Esophagus squamous epithelium (tissue), 5 donors: ENCODE measurements at places on chromosomes 12 and 14.

GRCh38 chr12:51011955-51012354 lies 14.2 kb downstream of the SLC11A2 start:
- DNase-seq: no peak
- peaks cover 27% of the 10 kb centered on the region for H3K4me1 ChIP-seq
- H3K27me3 ChIP-seq: no peaks in the 10 kb centered on the region
- H3K4me3 ChIP-seq: no peak overlapping the region
- no peak overlapping the region for H3K27ac ChIP-seq

DNA sequence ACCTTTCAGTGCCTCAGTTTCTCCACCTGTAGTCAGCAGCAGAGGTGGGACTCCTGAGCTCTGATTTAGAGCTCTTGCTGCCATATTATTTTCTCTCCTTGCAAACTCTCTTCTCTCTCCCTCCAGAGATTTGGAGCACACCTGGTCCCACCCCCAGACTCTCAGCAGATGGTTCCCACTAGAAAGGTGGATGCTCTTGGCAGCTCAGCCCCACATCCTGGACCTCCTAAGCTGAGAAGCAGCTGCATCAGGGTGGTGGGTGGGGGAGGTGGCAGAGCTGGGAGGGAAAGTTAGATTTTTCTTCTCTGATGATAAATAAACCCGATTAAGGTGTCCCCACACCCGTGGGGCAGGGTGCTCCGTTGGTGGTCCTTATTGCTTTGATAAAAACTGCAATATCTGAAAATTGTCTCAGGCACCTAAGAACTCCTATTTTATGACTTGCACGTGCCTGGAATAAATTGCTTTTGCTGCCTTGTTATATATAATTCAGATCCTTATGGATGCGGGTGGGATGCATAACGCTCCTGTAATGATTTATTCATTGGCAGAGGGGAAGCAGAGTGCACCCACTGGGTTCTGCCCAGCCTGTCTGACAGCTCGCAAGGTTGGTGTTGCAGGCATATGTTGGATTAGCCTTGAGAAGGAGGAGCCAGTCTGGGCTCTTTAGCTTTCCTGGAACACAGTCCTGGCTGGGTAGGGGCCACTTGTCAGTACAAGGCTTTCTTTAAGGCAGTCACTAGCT lies 214.2 kb downstream of the SUDS3 start:
- H3K36me3 ChIP-seq: no peaks in the 10 kb centered on the region
- H3K4me3 ChIP-seq: no peak overlapping the region
- H3K27me3 ChIP-seq: no peaks in the 10 kb centered on the region
- no peak overlapping the region for H3K27ac ChIP-seq
- DNase-seq: no peak

DNA sequence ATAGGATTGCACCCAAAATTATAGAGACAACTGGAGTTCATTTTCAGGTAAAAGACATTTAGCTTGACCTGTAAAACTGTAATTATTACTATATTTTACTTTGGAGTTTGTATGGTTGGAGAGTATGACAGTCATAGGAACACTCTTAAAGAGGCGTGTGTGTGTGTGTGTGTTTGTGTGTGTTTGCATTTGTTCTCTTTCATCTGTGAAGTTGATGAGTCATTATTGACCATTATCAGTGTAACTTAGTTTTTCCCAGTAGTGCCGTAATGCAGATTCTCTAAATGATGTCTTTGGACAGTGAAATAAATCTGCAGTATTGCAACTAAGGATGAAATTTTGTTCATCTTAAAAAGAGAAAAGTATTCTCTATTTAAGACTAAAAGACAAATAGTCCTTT lies 13.0 kb downstream of the WASHC4 start:
- H3K4me3 ChIP-seq: no peak overlapping the region
- H3K4me1 ChIP-seq: no peaks in the 10 kb centered on the region
- H3K27me3 ChIP-seq: no peaks in the 10 kb centered on the region
- peaks cover 48% of the 10 kb centered on the region for H3K36me3 ChIP-seq
- no peak for DNase-seq

DNA sequence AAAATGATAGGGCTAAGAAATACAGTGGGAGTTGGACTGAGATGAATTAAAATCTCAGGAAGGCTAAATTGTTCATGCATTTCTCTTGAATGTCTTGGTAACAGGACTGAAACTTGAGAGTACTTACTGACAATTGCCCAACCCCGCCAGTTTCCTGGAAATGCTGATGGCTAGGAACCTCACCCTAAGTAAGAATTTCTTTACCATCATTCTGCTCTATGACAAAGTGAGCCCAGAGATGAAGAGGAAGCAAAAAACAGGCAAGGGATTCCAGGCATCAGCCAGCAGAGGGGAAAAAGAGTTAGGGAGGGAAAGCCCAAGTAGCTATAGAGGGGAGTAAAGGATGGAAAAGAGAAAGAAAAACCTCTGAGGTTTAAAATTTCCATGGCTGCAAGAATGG lies 397.7 kb downstream of the MDGA2 start:
- no peaks in the 10 kb centered on the region for H3K27me3 ChIP-seq
- no peaks in the 10 kb centered on the region for H3K4me1 ChIP-seq
- H3K36me3 ChIP-seq: no peaks in the 10 kb centered on the region
- DNase-seq: no peak
- no peak overlapping the region for H3K27ac ChIP-seq

DNA sequence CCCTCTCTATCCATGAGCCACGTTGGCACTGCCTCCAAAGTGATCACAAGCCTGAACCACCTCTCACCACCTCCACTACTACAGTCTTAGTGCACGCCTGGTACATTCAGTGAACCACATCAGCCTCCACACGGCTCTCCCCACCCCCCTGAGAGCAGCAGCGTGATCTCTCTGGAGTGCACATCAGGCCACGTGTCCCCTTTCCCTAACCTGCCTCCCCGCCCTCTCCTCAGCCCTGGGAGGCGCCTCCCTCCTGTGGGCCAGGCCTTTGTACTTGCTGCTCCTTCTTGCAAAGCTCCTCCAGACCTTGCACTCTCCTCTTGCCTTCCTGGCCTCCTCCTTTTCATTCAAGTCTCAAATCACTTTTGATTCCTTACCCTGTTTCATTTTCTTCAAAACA lies 49.8 kb downstream of the SLC6A12 start:
- H3K4me1 ChIP-seq: no peaks in the 10 kb centered on the region
- peaks cover 38% of the 10 kb centered on the region for H3K27me3 ChIP-seq
- DNase-seq: no peak
- H3K36me3 ChIP-seq: no peaks in the 10 kb centered on the region

DNA sequence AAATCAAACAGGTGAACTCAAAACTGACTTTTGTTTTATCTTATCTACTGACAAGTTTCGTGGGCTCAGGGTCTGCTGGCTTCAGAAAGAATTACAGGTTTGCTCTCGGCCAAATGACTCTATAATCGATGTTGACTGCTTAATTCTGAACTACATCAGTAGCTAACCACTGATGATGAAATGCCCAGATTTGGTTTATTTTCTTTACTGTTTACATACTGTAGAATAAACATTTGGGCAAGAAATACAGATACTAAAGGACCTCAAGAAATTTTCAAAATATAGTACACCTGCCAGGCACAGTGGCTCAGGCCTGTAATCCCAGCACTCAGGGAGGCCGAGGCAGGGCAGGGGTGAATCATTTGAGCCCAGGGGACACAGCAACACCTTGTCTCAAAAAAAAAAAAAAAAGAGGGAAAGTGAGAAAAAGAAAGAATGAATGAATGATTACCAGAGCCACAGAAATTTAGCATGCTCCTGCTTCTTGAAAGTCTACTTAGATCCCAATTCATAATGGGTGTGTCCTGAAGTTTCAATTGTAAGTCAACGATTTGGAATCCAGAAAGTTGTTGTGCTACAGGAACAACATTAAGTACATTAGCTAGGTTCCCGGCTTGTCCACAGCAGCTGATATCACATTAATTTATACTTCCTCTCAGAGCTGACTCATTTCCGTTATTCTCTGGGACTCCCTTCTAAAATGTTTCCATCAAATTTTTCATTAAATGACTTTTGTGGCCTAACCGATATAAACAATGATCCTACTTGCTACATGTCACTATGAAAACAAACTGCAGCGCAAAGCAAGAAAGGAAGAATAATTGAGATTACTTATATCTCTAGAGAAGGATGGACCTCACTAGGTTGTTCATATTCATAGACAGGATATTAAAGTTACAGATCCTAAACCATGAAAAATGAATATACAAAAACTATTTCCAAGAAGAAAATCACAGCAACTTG lies 134.3 kb downstream of the MED13L start:
- H3K27ac ChIP-seq: peak overlapping the region; percentile 21
- H3K27me3 ChIP-seq: no peaks in the 10 kb centered on the region
- no peaks in the 10 kb centered on the region for H3K36me3 ChIP-seq
- DNase-seq: no peak

GRCh38 chr12:3565985-3566384 lies 75.0 kb downstream of the PRMT8 start:
- no peak overlapping the region for H3K27ac ChIP-seq
- no peak overlapping the region for H3K4me3 ChIP-seq
- no peaks in the 10 kb centered on the region for H3K4me1 ChIP-seq
- no peak for DNase-seq
- H3K27me3 ChIP-seq: no peaks in the 10 kb centered on the region

DNA sequence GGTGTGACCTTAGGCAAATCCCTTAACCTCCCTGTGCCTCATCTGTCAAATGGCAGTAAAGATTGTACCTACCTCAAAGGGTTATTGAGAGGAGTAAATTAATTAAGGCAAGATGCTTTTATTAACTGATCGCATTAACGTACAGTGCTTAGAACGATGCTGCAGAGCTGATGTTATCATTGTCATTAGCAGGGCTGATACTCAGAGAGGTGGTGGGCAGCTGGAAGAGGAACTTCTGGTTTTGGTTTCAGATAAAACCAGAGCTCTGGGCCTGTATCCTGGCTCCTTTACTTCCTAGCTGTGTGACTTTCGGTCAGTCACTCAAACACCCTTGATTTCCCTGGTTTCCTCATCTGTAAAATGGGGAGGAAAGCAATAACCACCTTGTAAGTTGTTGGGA lies 55.1 kb downstream of the CALM1 start:
- no peaks in the 10 kb centered on the region for H3K36me3 ChIP-seq
- no peak for DNase-seq
- no peaks in the 10 kb centered on the region for H3K27me3 ChIP-seq
- H3K4me3 ChIP-seq: no peak overlapping the region
- peaks cover 11% of the 10 kb centered on the region for H3K4me1 ChIP-seq
